ENCODE measurements at places on chromosomes 7 and 10. TPM values are rescaled to one million over a fixed set of nuclear protein-coding genes. Genes with fewer than 3 reads are reported as not detected.

GRCh38 chr7:79293655-79294142 lies 159.8 kb downstream of the MAGI2 start:
- H3K27ac ChIP-seq = no peak overlapping the region
- no peaks in the 10 kb centered on the region for H3K27me3 ChIP-seq
- H3K4me1 ChIP-seq = peaks cover 4% of the 10 kb centered on the region
- no peaks in the 10 kb centered on the region for H3K36me3 ChIP-seq
- DNase-seq = no peak

DNA sequence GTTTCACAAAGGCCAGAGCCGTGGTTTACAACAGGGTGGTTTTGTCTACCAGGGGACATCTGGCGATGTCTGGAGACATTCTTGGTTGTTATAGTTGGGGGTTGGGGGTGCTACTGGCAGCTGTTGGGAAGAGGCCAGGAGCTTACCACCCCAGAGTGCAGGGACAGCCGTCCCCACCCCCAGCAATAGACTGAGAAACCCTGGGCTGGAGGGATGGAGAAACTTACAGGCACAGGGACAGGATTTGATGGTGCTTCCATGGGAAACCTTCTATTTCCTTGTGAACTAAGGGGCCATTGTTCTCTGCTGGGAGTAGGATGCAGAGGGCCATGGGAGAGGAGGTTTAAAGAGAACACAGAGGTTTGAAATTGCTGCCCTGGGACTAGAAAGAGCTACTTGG lies 10.9 kb downstream of the ADCK2 start:
- no peak for DNase-seq
- H3K27ac ChIP-seq = no peak overlapping the region
- H3K4me3 ChIP-seq = no peak overlapping the region
- H3K4me1 ChIP-seq = no peaks in the 10 kb centered on the region

ANXA8L1 gene
- 321 TPM for total RNA-seq

PDE1C gene
- total RNA-seq = 0.88 TPM

Measured in esophagus squamous epithelium (tissue), 5 donors.